ENCODE measurements at places on chromosomes 13 and 19.

GRCh38 chr19:2097203-2097885, 629 bp downstream of the IZUMO4 start:
- DNase-seq: peak; percentile 56

GRCh38 chr19:57511484-57511883, 11.7 kb downstream of the ZNF773 start:
- no peak for DNase-seq

- no peak for DNase-seq
Measured at GRCh38 chr13:38900188-38900587, 90.4 kb downstream of the STOML3 start.

DNA sequence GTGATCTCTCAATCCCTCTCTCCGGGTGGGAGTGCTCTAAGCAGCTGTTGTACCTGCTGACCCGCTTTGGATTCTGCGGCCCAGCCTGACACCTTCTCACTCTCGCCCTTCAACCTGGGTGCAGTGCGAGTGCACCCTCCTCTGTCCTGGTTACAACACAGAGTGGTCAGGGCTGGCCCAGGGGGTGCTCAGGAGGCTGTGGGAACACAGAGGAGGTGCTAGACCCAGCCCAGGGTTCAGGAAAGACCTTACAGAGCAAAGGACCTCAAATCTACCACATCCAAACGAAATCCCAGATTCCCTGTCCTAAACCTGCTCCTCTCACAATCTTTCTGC, 23.7 kb downstream of the ZNF175 start:
- DNase-seq: no peak

DNA sequence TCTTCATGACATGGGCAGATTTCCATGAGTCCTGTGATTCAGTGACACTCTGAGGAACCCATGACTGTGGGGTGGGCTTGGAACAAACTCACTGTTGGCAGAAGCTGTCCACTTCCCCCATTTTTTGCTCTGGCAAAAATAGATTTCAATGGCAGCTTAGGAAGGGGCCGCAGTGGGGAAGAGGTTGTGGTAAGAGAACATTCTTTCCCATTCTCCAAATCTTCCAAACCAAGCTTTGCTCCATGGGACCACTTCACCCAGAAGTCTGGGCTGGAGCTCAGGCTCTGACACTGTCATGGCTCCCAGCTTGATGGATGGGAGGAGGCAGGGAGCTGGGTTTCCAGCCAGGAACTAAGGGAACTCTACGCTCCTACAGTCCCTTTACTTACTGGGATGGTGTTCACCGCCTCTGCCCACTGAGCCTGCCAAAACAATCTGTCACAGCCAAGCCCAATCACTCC, 24.9 kb upstream of the MEDAG start:
- DNase-seq: no peak

GRCh38 chr19:44050740-44051649, 841 bp upstream of the ZNF223 start:
- no peak for DNase-seq

All from CD4-positive, alpha-beta memory T cell (primary cell).